ENCODE measurements at places on chromosomes 1 and 21.

- no peak for DNase-seq
Measured at GRCh38 chr1:42974767-42975437, 16.2 kb upstream of the SLC2A1 start.

DNA sequence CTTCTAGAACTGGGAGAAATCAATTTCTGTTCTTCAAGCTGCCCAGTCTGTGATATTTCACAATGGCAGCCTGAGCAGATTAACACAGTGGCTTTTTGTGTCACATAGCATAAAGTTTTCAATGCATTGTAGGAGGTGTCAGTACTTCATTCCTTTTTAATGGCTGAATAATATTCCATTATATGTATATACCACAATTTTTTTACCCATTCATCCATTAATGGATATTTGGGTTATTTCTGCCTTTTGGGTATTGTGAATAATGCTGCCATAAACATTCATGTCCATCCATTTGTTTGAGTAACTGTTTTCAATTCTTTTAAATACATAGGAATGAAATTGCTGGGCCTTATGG, 191.5 kb downstream of the SETD4 start:
- DNase-seq = no peak

DNA sequence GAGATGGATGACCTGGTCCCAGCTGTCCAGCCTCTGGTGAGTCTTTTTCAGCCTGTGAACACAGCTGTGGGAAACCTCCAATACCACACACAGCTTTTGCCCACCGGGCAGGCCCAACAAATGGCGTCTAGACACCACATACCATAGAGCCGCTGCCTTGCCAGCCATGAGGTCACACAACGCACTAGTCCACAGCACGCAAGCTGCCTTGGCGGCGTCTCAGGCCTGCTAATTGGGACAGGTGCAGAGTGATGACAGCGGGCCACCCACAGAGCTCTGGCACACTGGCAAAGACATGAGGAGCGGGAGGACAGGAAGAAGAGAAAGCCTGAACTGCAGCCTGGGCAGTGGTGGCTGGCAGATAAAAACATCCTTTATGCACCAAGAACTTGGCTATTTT, 125.5 kb downstream of the ADAMTS1 start:
- no peak for DNase-seq

- DNase-seq = peak; percentile 18
Measured at GRCh38 chr1:114342376-114342775, 168.6 kb downstream of the TRIM33 start.

DNA sequence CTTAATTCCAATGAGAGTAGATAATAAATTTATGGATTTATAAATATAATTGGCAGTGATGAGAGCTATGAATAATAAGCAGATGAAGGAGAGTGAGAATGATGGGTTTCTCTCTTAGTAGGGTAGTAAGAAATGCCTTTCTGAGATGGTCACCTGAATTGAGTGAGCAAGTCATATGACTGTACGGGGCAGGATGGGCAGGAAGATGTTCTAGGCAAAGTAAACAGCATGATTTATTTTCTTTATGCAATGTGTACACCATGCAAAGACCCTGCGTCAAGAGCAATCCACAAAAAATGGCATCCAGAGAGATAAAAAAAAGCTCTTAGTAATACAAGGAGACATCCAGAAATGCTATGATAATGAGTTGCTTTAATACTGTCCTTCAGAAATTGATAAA, 409.9 kb downstream of the HLX start:
- DNase-seq = no peak

DNA sequence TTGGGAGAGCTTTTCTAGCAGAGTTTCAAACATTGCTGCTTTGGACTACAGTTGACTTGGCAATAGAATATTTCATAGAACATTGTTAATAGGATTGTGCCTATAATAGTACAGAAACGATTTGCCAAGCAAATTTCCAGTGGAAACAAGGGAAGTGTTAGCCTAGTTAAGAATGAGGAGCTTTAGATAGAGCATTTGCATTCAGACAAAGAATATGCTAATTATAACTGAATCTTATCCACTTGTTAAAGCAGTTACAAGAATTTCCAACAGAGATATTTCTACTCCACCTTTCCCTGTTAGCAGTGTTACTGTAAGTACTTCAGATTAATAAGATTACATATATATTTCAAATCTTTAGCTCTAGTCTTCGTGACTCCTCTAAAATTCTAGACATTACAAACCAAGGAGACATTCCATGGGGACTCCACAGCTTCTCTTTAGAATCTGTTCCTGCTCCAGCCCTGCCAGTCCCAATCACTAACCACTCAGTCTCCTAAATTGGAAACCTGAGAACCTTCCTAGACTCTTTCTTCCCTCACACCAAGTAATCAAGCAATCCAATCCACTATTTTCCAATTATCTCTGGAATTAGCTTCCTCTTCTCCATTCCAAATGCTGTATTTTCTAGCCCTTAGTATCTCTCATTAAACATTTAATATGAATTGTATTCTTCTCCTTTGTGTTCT, 141.8 kb upstream of the PBX1 start:
- DNase-seq = no peak

DNA sequence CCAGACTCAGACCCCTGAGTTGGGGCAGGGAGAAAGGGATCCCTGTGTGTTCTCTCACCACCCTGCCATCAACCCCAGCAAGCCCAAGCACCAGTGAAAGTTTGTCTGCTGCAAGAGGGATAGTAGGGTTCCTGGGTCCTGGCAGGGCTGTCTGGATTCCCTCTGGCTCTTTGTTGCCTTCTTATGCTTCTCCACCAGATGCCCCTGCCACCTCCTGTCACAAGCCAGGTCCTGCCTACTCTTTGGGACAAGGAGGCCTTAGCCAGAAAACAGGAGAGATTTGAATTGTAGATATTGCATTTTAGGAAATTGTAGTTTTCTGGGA, 21.7 kb downstream of the UBE2T start:
- no peak for DNase-seq

GRCh38 chr1:77539519-77540142, 142.8 kb downstream of the ZZZ3 start:
- DNase-seq = no peak

DNA sequence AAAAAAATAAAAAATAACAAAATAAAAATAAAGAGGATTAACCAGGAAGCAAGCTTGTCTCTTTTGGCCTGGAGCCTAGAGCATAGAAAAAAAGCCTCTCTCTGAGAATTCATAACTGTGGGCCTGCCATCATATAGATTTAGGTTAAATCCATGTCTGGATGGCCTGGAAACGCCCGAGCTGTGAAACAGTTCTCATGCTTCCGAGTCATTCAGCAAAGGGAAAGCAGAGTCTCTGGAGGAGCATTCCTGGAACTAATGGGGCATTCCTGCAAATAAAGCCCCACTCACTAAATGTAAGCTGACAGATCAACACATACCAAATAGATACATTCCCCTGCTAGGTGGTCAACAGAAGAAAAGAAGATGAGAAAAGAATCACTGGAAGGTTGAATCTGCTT, 75.8 kb upstream of the GNG4 start:
- DNase-seq = no peak

- no peak for DNase-seq
Measured at GRCh38 chr1:245124644-245125043, 30.1 kb upstream of the KIF26B start.

- no peak for DNase-seq
Measured at GRCh38 chr1:8584316-8584715, 233.1 kb downstream of the RERE start.

DNA sequence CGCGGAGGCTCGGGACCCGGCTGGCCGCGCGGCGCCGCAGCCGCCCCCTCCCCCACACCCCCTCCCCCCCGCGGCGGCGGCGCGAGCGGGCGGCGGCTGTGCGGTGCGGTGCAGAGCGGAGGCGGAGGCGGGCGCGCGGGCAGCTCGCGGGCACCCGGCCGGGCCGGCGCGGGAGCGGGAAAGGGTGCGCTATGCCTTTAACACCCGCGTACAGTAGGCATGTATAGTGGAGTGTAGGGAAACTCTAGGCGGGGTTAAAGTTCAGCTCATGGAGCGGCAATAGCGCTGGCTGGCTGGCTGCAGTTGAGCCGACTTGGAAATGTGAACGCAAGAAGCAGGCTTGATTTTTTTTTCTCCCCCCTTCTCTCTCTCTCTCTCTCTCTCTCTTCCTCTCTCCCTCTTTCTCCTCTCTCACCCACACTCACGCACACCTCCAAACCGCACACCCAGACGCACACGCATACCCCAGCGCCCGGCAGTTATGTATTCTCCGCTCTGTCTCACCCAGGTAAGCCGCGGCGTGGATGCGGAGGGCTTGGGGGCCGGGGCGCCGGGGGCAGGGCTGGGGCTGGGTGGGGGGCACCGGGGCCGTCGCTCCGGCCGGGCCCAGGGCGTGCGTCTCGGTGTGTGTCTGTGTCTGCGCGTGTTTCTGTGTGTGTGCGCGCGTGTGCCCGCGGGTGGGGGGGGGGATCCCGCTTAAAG, at the start of gene NFIA:
Gene NFIA, plus strand, starts transcription at position 251 of the 702 bp plus-strand sequence.
- peak; percentile 2 for DNase-seq

- no peak for DNase-seq
Measured at GRCh38 chr1:230122366-230123279, 55.6 kb downstream of the GALNT2 start.

- DNase-seq = no peak
Measured at GRCh38 chr21:22763442-22763841, 1765.2 kb downstream of the NCAM2 start.

- no peak for DNase-seq
Measured at GRCh38 chr1:72283022-72283306, 625 bp upstream of the NEGR1 start.

DNA sequence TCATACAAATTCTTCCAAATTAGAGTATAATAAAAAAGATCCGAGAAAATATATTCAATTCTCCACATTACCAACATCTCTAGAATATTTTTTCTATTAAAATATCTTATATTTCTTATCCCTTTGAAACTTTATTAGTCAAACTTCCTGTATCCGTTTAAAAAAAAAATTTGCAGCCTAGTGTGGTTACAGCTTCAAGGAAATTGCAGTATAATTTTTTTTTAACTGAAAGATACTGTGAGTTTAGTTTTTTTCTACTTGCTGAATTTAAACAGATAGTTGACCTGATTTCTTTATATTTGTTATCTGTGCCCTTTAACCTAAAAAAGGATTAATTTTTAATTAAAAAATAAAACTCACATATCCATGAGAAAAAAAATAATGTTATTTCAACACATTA, 1.5 kb downstream of the RGS18 start:
- no peak for DNase-seq

GRCh38 chr1:195765099-195765498, 843.1 kb downstream of the KCNT2 start:
- DNase-seq = no peak

GRCh38 chr1:244647819-244648218, 5.1 kb upstream of the DESI2 start:
- no peak for DNase-seq

GRCh38 chr1:16644193-16644481, 22.6 kb downstream of the RNU1-3 start:
- DNase-seq = no peak

- DNase-seq = no peak
Measured at GRCh38 chr1:226979517-226980121, 39.5 kb downstream of the COQ8A start.

- no peak for DNase-seq
Measured at GRCh38 chr1:199978408-199978940, 49.0 kb upstream of the NR5A2 start.

DNA sequence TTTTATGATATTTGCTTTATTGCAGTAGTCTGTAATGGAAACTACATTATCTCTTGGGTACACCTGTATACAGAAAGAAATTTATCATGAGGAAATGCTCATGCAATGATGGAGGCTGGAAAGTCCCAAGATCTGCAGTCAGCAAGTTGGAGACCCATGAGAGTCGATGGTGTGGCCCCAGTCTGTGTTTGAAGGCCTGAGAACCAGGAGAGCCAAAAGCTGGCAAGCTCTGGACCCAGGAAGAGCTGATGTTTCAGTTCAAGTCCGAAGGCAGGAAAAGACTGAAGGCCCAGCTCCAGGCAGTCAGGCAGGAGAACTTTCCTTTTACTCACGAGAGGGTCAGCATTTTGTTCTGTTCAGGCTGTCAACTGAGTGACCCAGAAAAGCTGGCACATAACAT, 42.2 kb downstream of the B3GALT5 start:
- no peak for DNase-seq

DNA sequence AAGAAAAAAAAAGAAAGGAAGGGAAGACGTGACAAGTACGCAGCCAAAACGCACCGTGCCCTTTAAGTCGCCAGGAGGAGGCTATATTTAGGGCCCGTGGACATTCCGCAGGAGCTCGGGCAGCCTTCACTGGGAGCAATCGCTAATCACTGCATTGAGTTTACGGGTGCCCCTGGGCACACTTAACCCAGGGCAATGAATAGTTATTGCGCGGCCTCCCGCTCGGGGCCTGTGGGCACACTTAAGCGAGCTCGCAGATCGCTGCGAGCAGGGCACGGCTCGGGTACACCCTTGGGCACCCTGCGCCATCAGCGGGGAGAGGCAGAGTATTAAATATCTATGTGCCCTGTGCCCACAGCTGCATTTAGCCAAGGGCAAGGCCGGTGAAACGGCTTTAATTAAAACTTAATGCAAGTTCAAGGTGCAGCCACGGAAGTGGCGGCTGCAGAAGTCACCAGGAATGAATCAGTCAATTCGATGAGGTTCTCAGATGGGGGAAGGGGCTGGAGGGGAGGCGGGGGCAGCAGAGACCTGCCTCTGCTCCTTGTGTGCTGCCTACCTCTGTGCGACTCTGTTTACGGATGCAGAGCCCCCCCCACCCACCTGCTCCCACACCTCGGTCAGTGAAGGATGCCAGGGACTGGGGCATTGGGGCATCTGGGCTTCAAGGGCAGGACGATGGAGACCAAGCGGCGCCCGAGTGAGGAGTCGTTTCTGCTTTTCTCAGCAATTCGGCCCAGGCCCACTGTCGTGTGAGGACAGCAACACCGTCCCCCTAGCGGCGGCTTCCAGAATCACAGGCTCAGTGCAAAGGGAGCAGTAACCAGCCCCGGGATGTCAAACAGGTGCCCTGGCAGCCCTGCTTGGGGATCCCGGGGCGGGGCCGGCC, 51.8 kb upstream of the TARDBP start:
- DNase-seq = peak; percentile 70

GRCh38 chr1:29162025-29162424, 19.7 kb downstream of the SRSF4 start:
- DNase-seq = no peak

DNA sequence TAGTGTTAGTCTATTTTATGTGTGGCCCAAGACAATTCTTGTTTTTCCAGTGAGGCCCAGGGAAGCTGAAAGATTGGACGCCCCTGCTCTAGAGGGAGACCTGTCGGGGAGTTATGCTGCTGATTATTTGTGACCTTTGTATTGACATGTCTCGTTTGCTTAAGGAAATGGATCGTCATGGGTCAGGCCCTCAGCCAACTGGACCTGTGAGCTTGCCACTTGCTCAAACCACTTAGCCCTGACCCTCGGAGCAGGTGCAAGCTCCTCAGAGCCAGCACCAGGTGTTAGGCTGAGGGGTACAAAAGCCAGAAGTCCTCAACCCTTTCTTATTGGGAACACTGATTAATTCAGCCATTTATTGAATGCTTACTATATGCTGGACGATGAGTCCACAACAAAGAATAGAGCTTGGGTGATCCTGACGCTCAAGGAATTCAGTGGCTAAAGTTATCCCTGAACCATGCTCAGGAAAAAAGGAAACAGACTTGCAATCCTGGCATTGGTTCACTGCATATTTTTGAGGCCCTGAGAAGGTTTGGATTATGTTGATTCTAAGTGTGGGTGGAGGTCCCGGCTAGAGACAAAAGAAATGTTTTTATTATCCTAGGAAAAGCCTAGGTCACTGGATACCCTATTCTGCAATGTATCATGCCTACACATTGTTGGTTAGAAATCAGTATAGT, 19.0 kb downstream of the TGFB2 start:
- DNase-seq = no peak

- DNase-seq = no peak
Measured at GRCh38 chr21:32592929-32593502, 7.7 kb upstream of the TCP10L start.

- DNase-seq = no peak
Measured at GRCh38 chr21:31234936-31235335, 109.1 kb downstream of the TIAM1 start.
